Retina (tissue), 1 donor: ENCODE measurements at places on chromosomes 2 and 18.
A peak's percentile ranks its signal among the peaks of the same experiment; 100 is the strongest.

GRCh38 chr2:126534478-126534877 lies 121.5 kb upstream of the GYPC start:
- no peak for DNase-seq

GRCh38 chr2:3622967-3623366 lies 28.1 kb downstream of the COLEC11 start:
- no peak for DNase-seq

DNA sequence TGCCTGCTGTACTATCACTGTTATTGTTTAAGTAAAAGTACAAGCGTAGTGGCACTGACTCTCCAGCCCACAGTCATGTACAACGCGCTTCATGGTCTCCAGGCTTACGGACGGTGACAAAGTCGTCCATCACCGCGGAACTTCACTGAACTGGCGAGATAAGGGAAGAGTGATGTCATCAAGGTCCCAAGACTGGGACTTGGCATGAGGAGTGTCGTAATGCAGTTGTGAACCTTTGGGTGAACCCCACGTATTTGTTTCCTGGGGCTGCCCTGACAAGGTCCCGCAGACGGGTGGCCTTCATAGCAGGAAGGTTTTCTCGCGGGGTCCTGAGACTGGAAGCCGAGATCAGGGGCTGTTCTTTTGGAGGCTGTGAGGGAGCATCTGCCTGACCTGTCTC lies 17.3 kb downstream of the NFATC1 start:
- DNase-seq = no peak

- peak; percentile 54 for DNase-seq
Measured at GRCh38 chr18:13394801-13395200, 176.2 kb downstream of the LDLRAD4 start.

GRCh38 chr2:53432936-53433335 lies 334.7 kb upstream of the CHAC2 start:
- no peak for DNase-seq

DNA sequence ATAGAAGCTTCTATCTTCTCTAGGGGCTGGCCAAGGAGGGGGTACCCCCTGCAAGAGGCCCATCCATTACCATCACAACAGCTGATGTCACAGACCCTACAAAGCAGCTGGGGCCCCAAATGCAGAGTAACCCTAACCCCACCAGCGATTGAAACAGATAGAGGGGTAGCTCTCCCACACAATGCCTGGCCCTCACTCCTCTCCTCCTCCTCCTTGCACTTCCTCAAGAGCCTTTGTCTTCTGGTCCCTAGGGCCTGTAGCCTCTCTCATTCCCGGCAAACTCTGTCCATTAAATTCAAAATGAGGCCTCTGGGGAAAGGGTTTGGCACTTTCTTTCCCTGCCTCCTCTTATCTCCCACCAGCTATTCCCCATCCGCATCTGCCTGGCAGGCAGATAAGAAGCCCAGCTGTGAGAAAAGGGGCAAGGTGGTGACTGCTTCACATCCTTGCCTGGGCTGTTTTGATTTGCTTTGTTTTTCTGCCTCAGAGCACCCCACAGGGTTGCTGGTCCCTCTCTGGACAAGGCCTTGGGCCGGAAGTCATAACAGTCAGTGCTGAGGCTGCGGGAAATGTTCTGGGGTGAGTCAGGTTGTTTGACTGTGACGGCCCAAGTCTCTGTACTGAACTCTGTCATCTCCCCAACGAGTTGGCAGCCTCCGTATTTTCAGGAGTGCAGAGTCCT lies 26.1 kb upstream of the CYP26B1 start:
- DNase-seq = peak; percentile 29

DNA sequence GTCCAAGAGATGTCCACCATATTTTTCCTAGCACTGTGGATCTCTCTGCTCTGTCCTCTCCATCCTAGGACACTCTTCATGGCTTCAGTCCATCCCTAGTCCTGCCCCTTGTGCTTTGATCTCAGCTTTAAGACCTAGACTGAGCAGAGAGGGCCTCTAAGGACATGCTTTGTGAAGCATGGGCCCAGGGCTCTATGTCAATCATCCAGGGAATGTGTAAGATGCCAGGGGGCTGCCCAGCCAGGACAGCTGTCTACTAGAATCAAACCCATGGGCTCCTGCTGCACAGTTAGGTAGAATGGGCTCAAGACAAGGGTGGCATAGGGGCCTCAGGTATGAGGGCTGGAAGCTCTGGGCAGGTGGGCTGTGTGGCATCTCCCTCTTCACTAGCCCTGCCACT lies 24.9 kb downstream of the TET3 start:
- no peak for DNase-seq

DNA sequence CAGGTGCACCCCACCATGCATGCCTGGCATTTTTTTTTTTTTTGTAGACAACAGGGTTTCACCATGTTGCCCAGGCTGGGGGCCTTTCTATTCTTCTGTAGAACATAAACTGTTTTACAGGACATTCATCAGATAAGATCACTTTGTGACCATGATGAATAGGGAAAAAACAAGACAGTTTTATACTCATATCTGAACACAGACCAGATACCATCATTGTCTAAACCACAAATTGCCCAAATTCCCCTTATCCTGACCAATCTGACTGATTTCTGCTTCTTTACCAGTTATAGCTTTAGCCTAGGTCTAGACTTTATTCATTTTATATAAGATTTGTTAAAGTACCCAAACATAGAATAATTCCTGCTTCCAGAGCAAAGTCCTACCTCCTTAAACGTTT lies 1699.3 kb upstream of the TMEFF2 start:
- no peak for DNase-seq

GRCh38 chr2:45119038-45119437 lies 109.8 kb upstream of the SIX2 start:
- DNase-seq = no peak

DNA sequence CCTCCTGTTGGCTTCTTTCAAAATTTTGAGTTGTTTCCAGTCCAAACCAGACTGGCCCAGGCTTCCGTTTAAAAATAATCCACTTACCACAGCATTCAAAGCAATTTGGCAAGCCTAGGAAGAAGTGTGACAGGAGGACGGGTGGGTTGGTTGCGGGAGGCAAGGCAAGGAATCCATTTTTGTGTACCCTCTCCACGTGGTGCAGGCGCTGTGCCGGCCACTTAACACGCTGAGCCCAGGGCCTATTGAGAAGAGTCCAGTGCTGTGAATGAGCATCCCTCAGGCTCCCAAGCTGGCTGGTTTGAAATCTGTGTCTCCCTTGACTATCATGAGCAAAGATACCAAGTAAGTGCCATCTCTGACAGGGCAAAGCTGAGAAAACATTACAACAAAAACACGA lies 160.9 kb downstream of the NCKAP5 start:
- no peak for DNase-seq

DNA sequence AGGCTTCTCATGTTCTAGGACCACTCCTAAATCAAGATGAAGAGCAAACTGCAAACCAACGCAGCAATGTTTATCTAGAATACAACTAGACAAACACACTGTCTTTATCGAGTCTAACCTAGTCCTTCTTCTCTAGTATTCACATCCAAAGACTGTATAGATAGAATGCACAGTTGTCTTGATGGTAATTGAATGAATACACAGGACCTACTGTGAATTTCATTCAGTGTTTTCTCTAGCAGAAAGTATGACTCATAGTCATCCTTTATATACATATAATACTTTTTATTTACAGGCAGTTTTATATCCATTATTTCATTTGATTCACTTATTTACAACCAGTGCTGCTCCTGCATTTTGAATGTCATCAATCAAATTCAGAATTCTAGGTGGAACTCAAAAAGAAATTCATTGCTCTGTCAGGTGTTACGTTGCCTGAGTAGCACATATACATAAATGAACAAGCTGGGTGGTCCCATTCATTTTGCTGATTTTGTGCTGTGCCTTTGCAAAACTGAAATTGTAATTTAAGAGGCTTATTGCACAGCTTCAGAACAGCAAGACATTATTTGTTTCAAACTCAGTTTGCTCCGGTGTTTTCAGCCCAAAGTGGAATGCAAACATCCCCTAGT lies 374.8 kb downstream of the EPHA4 start:
- no peak for DNase-seq

- DNase-seq = no peak
Measured at GRCh38 chr2:14743861-14744260, 111.3 kb downstream of the LRATD1 start.

- DNase-seq = no peak
Measured at GRCh38 chr2:221850076-221850475, 278.0 kb upstream of the EPHA4 start.

GRCh38 chr2:73110168-73111072 lies 2.3 kb downstream of the RAB11FIP5 start:
- no peak for DNase-seq

GRCh38 chr2:156411835-156412234 lies 24.3 kb upstream of the GPD2 start:
- DNase-seq = no peak

DNA sequence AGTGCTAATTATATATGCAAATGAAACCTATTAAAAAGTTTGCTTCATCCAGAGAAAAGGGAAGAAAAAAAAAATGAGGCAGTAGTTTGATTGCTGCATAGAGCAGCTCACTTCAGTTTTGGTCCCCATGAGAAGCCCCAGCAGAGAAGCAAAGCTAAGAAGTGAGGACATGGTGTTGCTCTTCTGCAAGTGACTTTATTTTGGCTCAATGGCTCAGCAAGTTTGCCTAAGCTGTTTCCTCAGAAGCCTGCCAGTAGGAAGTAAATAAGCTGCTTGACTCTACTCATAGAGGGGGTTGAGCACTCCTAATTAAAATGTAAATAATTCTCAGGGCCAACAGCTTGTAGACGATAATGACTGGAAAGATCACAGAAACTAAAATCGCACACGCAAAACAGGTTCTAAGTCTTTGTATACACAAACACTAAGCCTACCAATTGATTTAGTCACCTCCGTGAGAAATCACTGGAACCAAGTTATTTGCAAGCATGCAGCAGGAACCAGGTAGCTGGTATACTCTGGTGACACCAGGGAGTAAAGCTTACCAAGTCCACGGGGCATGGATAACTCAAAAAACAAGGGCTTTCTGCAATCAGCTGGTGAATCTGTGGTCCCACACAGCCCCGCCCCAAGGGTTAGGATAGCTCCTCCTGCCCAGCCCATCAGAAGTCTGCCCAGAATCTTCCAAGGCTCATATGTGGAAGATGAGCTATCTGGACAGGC lies 39.7 kb upstream of the NABP1 start:
- no peak for DNase-seq

DNA sequence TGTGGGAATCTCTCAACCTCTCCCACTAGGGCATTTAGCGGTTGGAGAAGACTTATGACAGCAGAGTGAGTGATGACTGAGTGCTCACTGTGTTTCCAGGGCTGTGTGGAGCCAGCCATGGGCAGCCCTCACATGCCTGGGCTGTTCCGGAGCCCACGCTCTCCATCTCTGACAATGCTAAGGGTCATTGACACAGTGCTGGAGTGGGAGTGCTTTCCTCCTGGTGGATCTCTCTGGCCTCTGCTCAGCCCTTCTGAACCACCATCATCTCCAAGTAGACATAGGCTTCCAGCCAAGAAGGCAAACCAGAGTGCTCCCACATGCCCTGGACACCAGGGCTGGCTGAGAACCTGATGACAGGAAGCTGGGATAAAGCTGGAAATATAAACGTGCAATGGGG lies 33.1 kb upstream of the TWIST2 start:
- no peak for DNase-seq

GRCh38 chr2:12005886-12006681 lies 259.7 kb downstream of the LPIN1 start:
- no peak for DNase-seq

- DNase-seq = no peak
Measured at GRCh38 chr2:198042189-198042588, 237.8 kb downstream of the PLCL1 start.

DNA sequence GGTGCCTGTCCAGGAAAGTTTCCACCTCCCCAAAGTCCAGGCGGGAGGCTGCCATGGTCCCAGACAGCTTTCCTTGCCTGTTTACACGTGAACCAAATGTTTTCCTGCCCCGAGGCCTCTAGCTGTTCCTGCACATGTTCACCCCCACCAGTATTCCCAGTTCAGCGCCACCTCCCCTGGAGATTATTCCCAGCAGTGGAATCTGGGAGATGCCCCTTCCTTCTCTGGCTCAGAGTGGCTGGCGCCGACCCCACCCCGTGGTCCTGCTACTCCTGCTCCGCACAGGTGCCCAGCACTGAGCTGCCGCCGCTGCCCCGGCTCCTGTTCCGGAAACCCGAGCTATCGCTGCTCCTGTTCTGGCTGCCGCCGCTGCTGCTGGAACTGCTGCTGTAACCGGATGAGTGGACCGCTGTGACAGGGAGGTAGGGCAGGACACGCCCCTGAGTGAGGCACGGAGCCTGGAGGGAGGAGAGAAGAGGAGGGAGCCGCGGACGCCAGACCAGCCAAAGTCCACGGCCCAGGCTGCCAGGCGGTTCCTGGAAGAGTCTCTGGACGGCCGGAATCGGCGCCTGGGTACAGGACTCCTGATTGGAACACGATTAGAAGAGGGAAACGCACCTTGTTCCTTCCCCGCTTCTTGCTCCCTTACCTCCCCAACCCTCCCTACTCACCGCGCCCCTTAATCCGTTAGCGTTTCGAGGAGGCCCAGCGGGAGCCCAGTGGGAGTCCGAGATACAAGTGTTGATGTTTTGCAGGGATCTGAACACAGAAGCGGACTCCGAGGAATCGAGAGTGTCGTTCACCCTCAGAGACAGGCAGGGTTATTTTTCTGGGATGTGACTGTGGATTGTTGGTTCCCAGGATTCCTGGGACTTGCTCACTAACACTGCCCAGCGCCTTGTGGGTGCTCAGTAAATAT lies at the start of gene PDE11A:
Gene PDE11A (minus strand): TSS at position 395 of the 919 bp plus-strand sequence. CDS start 340 bp downstream, at position 55.
- DNase-seq = peak; percentile 89

DNA sequence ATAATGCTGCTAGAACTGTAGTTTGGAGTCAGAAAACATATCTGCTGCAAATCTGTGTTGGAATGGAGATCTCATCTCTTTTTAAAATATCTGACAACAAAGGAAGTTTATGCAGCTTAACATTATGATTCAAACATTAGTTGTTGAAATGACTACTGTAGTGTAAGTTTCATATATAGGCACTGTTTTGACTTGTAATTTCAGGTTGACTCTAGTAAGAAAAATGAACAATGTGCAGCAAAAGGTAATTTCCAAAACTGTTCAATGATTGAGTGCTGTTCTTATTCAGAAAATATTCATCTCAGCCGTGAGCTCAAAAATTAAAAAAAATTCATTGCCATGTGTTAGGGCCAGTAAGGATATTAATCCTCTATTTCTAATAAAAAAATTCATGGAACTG lies 48.5 kb downstream of the CCDC138 start:
- DNase-seq = no peak

- DNase-seq = no peak
Measured at GRCh38 chr2:26453421-26454329, 24.2 kb downstream of the OTOF start.

DNA sequence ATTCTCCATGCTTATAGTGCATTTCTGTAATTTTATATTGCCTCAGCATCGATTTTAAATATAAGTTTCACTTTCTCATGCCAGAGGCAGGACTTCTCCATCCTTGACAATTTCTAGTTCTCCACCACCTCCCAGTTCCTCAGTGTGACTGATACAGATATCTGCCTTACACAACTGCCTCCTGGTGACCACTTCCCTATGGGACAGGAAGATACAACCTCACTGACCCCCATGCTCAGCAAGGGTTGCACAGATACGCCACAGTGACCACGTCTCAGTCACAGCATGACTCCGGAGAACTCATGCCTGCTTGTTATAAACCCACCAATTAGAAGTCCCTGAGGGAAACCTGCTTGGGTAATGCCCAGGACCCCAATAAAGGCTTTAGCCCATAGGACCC lies 284.0 kb upstream of the MC4R start:
- DNase-seq = no peak
